ENCODE measurements at places on chromosomes 6 and 20. TPM values are rescaled to one million over a fixed set of nuclear protein-coding genes. Genes with fewer than 3 reads are reported as not detected.

- H3K27me3 ChIP-seq: no peaks in the 10 kb centered on the region
- H3K4me1 ChIP-seq: no peaks in the 10 kb centered on the region
- no peak overlapping the region for H3K4me3 ChIP-seq
- H3K27ac ChIP-seq: no peak overlapping the region
- peaks cover 89% of the 10 kb centered on the region for H3K36me3 ChIP-seq
Observed at GRCh38 chr20:32436142-32436861, 78.2 kb downstream of the ASXL1 start.

DNA sequence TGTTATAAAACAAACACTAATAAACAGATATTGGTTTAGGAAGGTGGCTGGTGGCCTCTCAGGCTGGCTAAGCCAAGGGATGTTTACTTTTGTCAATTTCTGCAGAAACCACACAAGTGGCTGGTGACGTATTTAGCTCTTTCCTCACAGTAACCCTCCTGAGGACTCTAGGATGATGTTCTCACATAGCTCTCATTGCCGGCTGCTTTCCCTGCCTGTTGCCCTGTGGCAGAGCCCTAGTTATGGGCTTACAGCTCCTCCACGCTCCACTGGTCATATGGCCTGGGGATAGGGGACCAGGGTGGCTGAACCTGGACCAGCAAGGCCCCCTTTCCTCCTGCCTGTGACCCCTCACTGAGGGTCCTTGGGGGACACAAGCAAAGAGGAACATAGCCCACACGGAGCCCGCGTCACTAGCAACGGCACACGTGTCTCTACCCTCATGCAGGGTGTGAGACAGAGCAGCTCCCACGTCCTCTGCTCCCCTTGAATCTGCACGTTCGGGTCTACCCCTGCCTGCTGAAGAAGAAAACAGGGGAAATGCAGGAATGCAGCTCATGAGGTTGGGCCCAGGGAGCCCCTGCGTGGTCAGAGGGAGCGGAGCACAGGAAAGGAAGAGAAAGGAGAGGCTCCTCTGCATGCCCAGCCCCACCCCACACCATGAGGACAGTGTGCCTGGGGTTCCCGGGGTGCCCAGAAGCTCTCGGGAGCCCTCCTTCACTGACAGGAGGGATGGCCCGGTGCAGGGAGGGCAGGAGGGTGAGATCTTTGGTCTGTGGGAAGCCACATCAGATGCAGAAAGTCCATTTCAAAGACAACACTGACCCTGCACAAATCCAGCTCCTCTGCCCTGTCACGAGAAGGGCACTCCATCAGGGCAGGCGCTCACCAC, 13.9 kb downstream of the RAMACL start:
- H3K36me3 ChIP-seq: no peaks in the 10 kb centered on the region
- peaks cover 33% of the 10 kb centered on the region for H3K4me1 ChIP-seq
- DNase-seq: peak; percentile 87
- no peaks in the 10 kb centered on the region for H3K27me3 ChIP-seq
- no peak overlapping the region for H3K4me3 ChIP-seq
- H3K27ac ChIP-seq: peak overlapping the region; percentile 79

Gene HLA-DQA2
- total RNA-seq: not detected

Gene LBP
- total RNA-seq: not detected

- H3K4me3 ChIP-seq: no peak overlapping the region
- no peak for DNase-seq
- no peaks in the 10 kb centered on the region for H3K36me3 ChIP-seq
- no peaks in the 10 kb centered on the region for H3K4me1 ChIP-seq
Observed at GRCh38 chr6:69284176-69284730, 512.6 kb downstream of the LMBRD1 start.

- H3K27me3 ChIP-seq: no peaks in the 10 kb centered on the region
- H3K4me1 ChIP-seq: no peaks in the 10 kb centered on the region
- no peaks in the 10 kb centered on the region for H3K36me3 ChIP-seq
- no peak for DNase-seq
- no peak overlapping the region for H3K27ac ChIP-seq
Observed at GRCh38 chr6:63502156-63502555, 70.1 kb upstream of the LOC128125822 start.

DNA sequence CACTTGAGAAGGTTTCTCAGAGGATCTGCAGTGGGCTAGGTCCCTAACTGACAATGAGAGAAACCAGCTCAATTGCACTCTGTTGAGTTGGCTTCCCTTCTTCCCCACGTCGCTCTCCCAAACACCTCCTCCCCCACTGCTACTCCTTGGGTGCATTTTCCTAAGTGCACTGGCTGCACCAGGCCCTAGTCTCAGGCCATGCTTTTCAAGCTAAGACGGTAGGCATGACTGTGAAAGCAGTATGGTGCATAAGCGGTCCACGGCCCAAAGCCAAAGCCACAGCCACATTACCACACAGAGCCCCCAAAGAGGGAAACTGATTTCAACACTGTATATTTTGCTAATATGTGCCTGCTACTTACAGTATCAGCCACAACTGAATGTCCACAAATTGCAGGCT, 62.1 kb upstream of the RBM24 start:
- H3K27ac ChIP-seq: no peak overlapping the region
- no peak for DNase-seq
- no peaks in the 10 kb centered on the region for H3K4me1 ChIP-seq
- H3K36me3 ChIP-seq: no peaks in the 10 kb centered on the region
- H3K4me3 ChIP-seq: no peak overlapping the region

- H3K4me3 ChIP-seq: no peak overlapping the region
- no peaks in the 10 kb centered on the region for H3K4me1 ChIP-seq
- H3K27me3 ChIP-seq: no peaks in the 10 kb centered on the region
- H3K27ac ChIP-seq: no peak overlapping the region
- no peak for DNase-seq
Observed at GRCh38 chr6:154567695-154568220, 57.3 kb upstream of the CNKSR3 start.

Gene SIRPA
- 4.7 TPM for total RNA-seq

- H3K4me3 ChIP-seq: no peak overlapping the region
- H3K27ac ChIP-seq: no peak overlapping the region
- H3K36me3 ChIP-seq: no peaks in the 10 kb centered on the region
- no peaks in the 10 kb centered on the region for H3K27me3 ChIP-seq
Observed at GRCh38 chr6:82458147-82458546, 94.5 kb downstream of the TPBG start.

- no peak for DNase-seq
- no peaks in the 10 kb centered on the region for H3K4me1 ChIP-seq
- no peaks in the 10 kb centered on the region for H3K36me3 ChIP-seq
- H3K27ac ChIP-seq: no peak overlapping the region
- no peaks in the 10 kb centered on the region for H3K27me3 ChIP-seq
Observed at GRCh38 chr20:14984768-14985622, 647.6 kb upstream of the FLRT3 start.

Gene MPIG6B
- total RNA-seq: not detected

DNA sequence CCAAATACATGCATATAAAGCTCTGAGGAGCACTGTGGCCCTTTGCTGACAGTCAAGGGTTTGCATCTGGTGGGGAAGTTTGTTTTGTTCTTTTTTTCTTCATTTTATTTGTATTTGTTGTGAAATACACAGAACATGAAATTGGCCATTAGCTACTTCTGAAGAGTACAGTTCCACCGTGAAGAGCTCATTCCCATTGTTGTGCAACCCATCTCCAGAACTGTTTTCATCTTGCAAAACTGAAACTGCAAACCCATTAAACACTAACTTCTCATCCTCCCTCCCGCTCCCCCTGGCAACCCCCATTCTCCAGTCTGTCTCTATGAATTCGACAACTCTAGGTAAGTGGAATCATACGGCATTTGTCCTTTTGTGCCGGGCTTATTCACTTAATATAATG, 231.3 kb downstream of the TFAP2C start:
- no peak overlapping the region for H3K4me3 ChIP-seq
- H3K27me3 ChIP-seq: peaks cover 31% of the 10 kb centered on the region
- no peak overlapping the region for H3K27ac ChIP-seq
- H3K4me1 ChIP-seq: no peaks in the 10 kb centered on the region
- no peaks in the 10 kb centered on the region for H3K36me3 ChIP-seq

DNA sequence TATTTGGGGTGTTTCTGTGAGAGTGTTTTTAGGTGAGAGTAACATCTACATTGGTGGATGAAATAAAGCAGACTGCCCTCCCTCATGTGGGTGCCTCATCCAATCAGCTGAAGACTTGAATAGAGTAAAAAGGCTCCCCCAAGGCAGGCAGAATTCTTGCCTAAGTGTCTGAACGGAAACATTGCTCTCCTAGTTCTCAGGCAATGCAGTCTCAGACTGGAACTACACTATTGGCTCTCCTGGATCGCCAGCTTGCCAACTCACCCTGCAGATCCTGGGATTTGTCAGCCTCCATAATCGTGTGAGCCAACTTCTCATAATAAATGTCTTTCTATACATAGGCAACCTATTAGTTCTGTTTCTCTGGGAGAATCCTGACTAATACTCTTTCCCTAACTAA, 5.5 kb upstream of the TMEM170B start:
- no peaks in the 10 kb centered on the region for H3K36me3 ChIP-seq
- H3K27ac ChIP-seq: no peak overlapping the region
- H3K4me1 ChIP-seq: peaks cover 5% of the 10 kb centered on the region
- no peak overlapping the region for H3K4me3 ChIP-seq
- H3K27me3 ChIP-seq: peaks cover 23% of the 10 kb centered on the region
- no peak for DNase-seq

DNA sequence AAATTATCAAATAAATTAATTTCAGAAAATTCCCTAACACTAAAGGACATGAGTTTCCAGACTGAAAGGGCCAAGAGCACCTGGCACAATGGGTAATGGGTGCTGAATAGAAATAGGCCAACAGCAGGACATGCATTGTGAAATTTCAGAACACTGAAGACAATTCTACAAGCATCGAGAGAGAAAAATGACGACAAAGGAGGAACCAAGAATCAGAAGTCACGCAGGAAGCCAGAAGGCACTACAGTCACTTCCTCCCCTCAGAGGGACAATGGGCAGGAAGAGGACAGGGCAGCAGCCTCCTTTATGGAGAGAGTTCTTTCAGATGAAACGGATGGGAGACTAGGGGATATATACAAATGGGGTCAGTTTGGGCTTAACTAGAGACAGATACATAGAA, 29.6 kb downstream of the PCNA start:
- H3K4me1 ChIP-seq: no peaks in the 10 kb centered on the region
- no peak overlapping the region for H3K4me3 ChIP-seq
- H3K36me3 ChIP-seq: 0 out of 2 replicates have a peak, but pooled peaks cover 6% of the 10 kb centered on the region
- H3K27ac ChIP-seq: no peak overlapping the region

DNA sequence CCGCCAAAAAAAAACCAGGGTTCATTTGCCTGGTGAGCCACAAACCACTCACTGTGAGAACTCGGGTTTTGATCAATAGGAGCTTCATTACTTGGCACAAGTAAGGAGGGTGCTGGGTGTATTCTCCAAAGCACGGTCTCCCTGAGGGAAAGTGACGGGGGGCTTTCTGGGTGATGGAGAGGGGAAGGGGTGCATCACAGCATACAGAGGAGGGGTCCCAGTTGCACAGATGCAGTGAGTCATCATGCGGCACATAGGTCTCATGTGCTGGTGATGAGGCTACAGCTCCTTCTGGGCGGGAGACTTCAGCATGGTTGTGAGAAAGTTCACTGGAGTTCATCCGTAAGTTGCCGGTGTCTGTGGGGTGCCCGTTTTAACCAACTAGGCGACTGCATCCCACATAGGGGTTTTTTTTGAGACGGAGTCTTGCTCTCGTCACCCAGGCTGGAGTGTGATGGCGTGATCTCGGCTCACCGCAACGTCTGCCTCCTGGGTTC, 36.2 kb downstream of the SUN5 start:
- no peaks in the 10 kb centered on the region for H3K36me3 ChIP-seq
- no peak overlapping the region for H3K4me3 ChIP-seq
- H3K27ac ChIP-seq: no peak overlapping the region
- H3K4me1 ChIP-seq: peaks cover 15% of the 10 kb centered on the region
- peak; percentile 19 for DNase-seq

Gene PRL
- not detected for total RNA-seq

GRCh38 chr6:82878812-82879211, 186.8 kb downstream of the UBE3D start:
- H3K27me3 ChIP-seq: no peaks in the 10 kb centered on the region
- no peaks in the 10 kb centered on the region for H3K36me3 ChIP-seq
- peak; percentile 93 for DNase-seq
- no peak overlapping the region for H3K4me3 ChIP-seq

Gene NEURL2
- 2.7 TPM for total RNA-seq

DNA sequence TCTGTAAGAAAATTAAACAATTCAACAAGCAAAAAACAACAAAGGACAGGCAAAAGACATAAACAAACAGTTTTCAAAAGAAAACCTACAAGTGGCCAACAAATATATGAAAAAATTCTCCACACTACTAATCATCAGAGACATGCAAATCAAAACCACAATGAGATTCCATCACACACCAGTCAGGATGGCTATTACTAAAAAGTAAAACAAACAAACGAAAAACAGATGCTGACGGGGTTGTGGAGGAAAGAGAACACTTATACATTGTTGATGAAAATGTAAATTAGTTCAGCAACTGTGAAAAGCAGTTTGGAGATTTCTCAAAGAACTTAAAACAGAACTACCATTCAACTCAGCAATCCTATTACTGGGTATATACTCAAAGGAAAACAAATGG, 537.6 kb downstream of the HDGFL1 start:
- DNase-seq: no peak
- H3K36me3 ChIP-seq: no peaks in the 10 kb centered on the region
- H3K27me3 ChIP-seq: no peaks in the 10 kb centered on the region
- H3K4me3 ChIP-seq: no peak overlapping the region
- 0 out of 2 replicates have a peak overlapping the region, but pooled peaks have one; percentile 25 for H3K27ac ChIP-seq

- H3K36me3 ChIP-seq: peaks cover 42% of the 10 kb centered on the region
- peak overlapping the region; percentile 93 for H3K4me3 ChIP-seq
- H3K27ac ChIP-seq: no peak overlapping the region
Observed at GRCh38 chr20:37525810-37526209, 1.9 kb downstream of the BLCAP start.

GRCh38 chr6:39441986-39442385, 119.5 kb upstream of the KCNK16 start:
- no peak overlapping the region for H3K4me3 ChIP-seq
- H3K27ac ChIP-seq: no peak overlapping the region
- H3K27me3 ChIP-seq: no peaks in the 10 kb centered on the region
- no peaks in the 10 kb centered on the region for H3K36me3 ChIP-seq
- H3K4me1 ChIP-seq: no peaks in the 10 kb centered on the region

DNA sequence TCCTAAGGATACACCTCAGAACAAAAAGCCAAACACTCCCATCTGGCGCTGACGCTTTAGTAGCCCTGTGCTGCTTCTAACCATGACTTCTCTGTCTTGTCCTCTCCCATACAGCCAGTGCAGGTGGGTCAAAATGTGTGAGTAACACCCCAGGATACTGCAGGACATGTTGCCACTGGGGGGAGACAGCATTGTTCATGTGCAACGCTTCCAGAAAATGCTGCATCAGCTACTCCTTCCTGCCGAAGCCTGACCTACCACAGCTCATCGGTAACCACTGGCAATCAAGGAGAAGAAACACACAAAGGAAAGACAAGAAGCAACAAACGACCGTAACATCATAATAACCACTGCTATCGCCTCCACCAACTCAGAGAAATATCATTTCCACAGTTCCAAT, 1.4 kb downstream of the DEFB132 start:
- H3K36me3 ChIP-seq: no peaks in the 10 kb centered on the region
- H3K4me1 ChIP-seq: no peaks in the 10 kb centered on the region
- DNase-seq: no peak
- H3K27me3 ChIP-seq: peaks cover 16% of the 10 kb centered on the region
